Ureter (tissue), 1 donor: ENCODE measurements at places on chromosomes 12 and 14. TPM values are rescaled to one million over a fixed set of nuclear protein-coding genes. Genes with fewer than 3 reads are reported as not detected.
A peak's percentile ranks its signal among the peaks of the same experiment; 100 is the strongest.

DNA sequence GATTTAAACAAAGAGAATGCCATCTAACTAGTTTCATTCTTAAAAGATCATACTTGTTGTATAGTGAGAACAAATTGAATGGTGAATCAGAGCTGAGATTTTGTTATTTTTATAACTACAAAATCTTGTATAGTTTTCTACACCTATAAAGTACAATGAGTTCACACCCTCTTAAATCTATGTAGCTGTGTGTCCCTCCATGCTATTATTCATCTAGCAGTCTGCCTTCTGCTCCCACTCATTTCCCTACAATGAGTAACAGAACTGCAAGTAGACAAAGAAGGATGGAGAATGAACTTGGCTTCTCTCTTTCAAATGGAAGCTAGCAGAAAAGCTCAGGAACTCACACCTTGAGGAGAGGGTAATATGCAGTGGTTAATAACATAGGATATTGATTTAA lies 7.1 kb downstream of the IFNG-AS1 start:
- DNase-seq = no peak

- DNase-seq = no peak
Measured at GRCh38 chr12:1738446-1738845, 47.6 kb downstream of the ADIPOR2 start.

DNA sequence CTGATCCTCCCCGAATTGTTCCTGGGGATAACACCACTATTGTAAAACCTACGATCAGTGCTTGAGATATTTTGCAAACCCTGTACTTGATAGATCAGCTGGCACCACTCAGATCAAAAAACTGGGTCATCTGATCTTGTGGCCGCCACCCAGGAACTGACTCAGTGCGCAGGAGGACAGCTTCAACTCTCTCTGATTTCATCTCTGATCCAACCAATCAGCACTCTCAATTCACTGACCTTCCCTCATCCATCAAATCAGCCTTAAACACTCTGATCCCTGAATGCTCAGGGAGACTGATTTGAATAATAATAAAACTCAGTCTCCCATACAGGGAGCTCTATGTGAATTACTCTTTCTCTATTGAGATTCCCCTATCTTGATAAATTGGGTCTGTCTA lies 4.2 kb upstream of the XPOT start:
- DNase-seq = no peak

DNA sequence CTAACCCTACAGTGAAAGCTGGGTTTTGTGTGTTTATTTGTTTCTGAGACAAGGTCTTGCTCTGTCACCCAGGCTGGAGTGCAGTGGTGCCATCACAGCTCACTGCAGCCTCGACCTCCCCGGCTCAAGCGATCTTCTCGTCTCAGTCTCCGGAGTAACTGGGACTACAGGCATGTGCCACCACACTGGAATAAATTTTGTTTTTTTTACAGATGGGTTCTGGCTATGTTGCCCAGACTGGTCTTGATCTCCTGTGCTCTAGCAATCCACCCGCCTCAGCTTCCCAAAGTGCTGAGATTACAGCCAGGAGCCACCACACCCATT lies 26.4 kb downstream of the TBX3 start:
- no peak for DNase-seq

DNA sequence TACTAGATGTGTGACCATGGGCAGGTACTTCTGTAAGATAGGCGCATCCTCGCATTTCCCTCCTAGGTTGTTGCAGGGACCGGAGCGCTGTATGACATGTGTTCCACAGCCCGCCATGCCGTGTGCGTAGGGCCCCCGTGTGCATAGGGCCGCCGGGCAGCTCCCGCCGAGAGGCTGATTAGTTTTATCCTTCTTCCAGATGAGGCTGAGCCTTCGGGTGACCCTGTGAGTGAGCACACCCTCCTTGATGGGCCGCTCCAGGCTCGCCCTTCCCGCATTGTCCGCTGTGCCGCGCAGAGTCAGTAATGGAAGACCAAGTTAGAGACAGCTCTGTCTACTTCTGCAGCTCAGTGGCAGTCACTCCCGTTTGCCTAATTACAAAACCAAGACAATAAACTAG lies 72.9 kb upstream of the DYNC1H1 start:
- no peak for DNase-seq

- DNase-seq = no peak
Measured at GRCh38 chr14:104826861-104827176, 25.9 kb downstream of the ZBTB42 start.

- DNase-seq = no peak
Measured at GRCh38 chr14:75987201-75987970, 1.8 kb downstream of the IFT43 start.

GRCh38 chr12:122558745-122559641 lies 31.9 kb downstream of the KNTC1 start:
- no peak for DNase-seq

DNA sequence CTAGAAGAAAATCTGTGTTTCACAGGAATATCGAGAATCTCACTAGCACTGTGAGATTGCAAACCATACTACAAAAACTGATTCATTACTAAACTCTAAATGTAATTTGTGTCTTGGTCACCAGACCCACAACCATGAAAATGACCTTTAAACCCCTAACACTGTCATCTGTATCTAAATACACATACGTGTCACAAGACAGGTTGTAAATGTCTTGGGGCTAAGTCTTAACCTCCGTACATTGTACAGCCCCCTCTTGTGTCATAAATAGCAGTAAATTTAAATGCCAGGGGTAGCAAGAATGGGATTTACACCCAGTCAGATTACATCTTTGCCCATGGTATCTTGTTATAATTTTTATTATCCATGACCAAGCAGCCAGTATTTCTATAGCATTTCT lies 117.3 kb downstream of the GPR135 start:
- no peak for DNase-seq

GRCh38 chr12:85580562-85581168 lies 255.5 kb downstream of the RASSF9 start:
- no peak for DNase-seq

Gene FOXN4
- total RNA-seq = not detected

DNA sequence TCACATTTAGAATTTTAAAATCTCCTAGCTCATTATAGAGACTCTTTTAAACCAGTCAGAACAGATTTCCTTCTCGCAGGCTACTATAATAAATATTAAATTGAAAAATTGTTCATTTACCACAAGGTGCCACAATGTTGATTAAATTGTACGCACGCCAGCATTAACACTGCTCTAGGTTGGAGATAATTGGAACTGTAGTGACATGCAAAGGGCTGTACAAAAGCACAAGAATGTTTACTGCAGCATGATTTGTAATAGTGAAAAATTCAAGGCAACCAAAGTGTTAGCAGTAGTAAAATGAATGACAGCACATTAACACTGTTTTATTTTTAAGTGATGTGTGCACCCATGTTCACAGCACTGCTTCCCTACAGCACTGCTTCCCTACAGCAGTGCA lies 52.5 kb downstream of the TMEM132D start:
- no peak for DNase-seq

Gene BIN2
- total RNA-seq = 5.0 TPM

GRCh38 chr12:100793182-100793581 lies 1.4 kb upstream of the ANO4 start:
- no peak for DNase-seq

Gene PCED1B
- 22.1 TPM for total RNA-seq

DNA sequence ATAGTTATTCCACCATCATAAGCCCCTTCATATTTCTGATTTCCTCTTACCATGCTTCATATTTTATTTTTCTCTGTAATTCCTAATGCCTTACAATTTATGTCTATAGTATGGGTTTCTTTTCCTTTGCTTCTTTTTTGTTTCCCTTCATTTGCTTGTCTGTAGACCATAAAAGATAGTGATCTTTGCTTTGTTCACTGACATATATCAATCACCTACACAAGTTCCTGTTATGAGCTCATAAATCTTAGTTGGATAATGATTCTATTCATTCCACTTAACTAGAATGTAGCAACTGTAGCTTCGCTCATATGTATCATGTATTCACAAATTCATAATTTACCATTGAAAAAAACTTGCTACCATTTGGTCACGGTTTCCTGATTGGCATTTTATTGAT lies 388.8 kb upstream of the ATXN7L3B start:
- DNase-seq = no peak

DNA sequence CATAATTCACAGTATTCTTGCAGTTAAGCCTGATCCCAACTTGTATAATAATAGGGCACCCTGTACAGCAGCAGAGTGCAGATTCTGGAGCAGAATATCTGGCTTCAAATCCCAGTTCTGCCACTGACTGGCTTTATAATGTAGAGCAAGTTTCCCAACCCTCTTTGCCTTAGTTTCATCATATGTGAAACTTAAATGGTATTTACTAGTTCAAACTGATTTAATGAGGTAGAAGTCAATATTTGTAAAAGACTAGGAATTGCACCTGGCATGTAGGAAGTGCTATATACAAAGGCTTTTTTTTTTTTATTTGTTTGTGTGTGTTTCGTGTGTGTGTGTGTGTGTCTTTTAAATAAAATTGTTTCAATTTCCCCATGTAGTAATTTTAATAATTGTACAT lies 125.9 kb downstream of the CCER1 start:
- DNase-seq = no peak

- DNase-seq = no peak
Measured at GRCh38 chr14:85573406-85573805, 43.5 kb downstream of the FLRT2 start.

GRCh38 chr14:65661865-65662264 lies 249.3 kb downstream of the FUT8 start:
- no peak for DNase-seq

DNA sequence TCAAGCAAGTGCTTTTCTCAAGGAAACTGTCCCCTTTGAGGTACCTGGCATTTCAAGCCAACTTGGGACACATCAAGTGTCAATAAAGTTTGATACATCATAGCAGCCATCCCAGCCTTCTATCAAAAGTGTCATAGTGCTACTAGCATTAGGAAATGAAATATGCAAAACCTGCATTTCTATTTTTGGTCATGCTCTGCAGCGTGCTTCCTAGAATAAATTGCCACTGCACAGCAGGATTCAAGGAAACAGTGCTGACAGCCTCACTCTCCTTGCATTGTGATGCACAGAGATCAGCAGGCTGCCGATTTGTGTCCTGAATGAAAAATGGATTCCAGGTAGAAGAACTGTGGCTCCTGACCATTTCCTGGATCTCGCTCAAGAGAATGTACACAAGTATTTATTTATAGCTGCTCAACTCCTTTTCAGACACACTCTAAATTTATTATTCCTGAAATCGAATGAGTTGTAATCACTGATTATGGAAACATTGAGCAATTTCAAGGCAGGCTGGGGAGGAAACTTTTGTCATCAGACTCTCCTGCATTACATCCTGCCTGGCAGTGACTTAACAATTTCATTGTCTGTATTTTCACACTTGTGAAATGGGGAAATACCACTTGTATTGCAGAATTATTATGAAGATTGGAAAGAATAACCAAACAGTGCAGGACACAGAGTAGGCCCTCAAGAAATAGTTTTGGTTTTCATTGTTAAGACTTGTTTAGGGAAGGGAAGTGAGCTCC lies 120.9 kb downstream of the SLC38A6 start:
- DNase-seq = no peak

DNA sequence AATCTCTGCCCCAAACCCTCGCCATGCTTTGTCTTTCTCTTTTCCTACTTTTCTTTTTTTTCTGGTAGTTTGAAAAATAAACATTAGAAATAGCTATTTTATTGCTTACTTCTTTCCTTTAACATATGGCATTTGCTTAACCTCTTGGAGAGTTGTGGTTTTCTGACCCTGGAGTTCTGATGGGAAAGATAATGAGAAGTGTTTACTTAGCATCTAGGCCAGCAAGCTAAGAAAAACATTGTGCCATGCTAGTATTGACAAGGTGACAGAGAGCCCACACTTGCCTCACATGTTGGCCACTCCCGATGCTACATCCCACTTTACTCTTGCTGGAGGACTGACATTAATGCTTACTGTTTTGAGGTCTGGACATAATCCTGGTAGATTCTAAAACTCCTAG lies 886.2 kb downstream of the DIO2 start:
- DNase-seq = no peak

- DNase-seq = peak; percentile 55
Measured at GRCh38 chr12:14769466-14769968, 33.8 kb downstream of the WBP11 start.

DNA sequence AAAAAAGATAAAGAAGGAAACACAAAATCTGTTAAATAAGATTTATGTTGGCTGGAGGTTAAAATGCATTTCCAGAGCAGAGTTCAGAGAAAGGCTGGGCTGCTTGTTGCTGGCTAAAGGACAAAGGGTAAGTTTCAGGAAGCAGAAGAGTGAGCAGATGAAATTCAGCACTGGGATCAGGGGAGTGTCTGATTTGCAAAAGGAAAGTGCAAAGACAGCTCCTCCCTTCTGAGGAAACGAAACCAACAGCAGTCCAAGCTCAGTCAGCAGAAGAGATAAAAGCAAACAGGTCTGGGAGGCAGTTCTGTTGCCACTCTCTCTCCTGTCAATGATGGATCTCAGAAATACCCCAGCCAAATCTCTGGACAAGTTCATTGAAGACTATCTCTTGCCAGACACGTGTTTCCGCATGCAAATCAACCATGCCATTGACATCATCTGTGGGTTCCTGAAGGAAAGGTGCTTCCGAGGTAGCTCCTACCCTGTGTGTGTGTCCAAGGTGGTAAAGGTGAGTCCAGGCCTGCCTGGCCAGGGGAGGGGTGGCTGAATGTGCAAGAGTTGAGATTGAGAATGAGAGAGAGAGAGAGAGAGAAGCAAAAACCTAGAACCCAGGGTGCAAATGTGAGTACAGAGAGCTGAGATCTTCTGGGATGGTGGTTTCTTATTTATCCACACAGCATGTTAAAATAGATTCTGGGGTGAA lies at the start of gene OAS1:
Gene OAS1, plus strand, starts transcription at position 251 of the 703 bp plus-strand sequence. Its CDS starts 78 bp downstream, at position 329.
- peak; percentile 62 for DNase-seq

GRCh38 chr12:57797933-57798332 lies 15.3 kb downstream of the TSFM start:
- DNase-seq = no peak
